Subcutaneous preadipocyte (primary cell): ENCODE measurements at places on chromosomes 4 and X. TPM values are rescaled to one million over a fixed set of nuclear protein-coding genes. Genes with fewer than 3 reads are reported as not detected.

MTHFD2L gene
- 15.8 and 21.9 TPM in 2 replicates for total RNA-seq

DAPP1 gene
- not detected in 2 replicates for total RNA-seq

PABPC5 gene
- 2.5 and 4.0 TPM in 2 replicates for total RNA-seq

STAP1 gene
- not detected in 2 replicates for total RNA-seq

ABCB7 gene
- 22.4 and 24.8 TPM in 2 replicates for total RNA-seq

AFM gene
- not detected in 2 replicates for total RNA-seq

HTATSF1 gene
- 23.9 and 25.8 TPM in 2 replicates for total RNA-seq

MAGEA12 gene
- total RNA-seq = not detected in 2 replicates

DCAF16 gene
- 23.5 and 26.8 TPM in 2 replicates for total RNA-seq

TIMP1 gene
- 595 and 1,438 TPM in 2 replicates for total RNA-seq

MAGEA2B gene
- not detected in 2 replicates for total RNA-seq

PPP1R2C gene
- total RNA-seq = not detected in 2 replicates

KDR gene
- under 0.01 and 1.4 TPM in 2 replicates for total RNA-seq

CSAG1 gene
- total RNA-seq = not detected in 2 replicates

MID1 gene
- total RNA-seq = 6.2 and 9.0 TPM in 2 replicates

PJA1 gene
- total RNA-seq = 15.4 and 15.6 TPM in 2 replicates

DUSP9 gene
- under 0.01 TPM in 1 of 2 replicates, not detected in the other for total RNA-seq

SATL1 gene
- not detected in 2 replicates for total RNA-seq

SASH3 gene
- total RNA-seq = not detected in 2 replicates

CSN1S1 gene
- not detected in 2 replicates for total RNA-seq

MMRN1 gene
- total RNA-seq = not detected in 2 replicates

OTUD6A gene
- total RNA-seq = not detected in 2 replicates

GBA3 gene
- not detected in 2 replicates for total RNA-seq

GRID2 gene
- not detected in 2 replicates for total RNA-seq

CLNK gene
- not detected in 2 replicates for total RNA-seq

SLC26A1 gene
- under 0.01 TPM in 1 of 2 replicates, not detected in the other for total RNA-seq

RPS6KA6 gene
- 0.98 and 1.1 TPM in 2 replicates for total RNA-seq

PLAC1 gene
- not detected in 2 replicates for total RNA-seq

USP38 gene
- total RNA-seq = 15.4 and 23.3 TPM in 2 replicates

SMIM31 gene
- not detected in 2 replicates for total RNA-seq

MAGEA4 gene
- not detected in 2 replicates for total RNA-seq

F8A3 gene
- 1.8 and 2.2 TPM in 2 replicates for total RNA-seq

GABRB1 gene
- total RNA-seq = not detected in 2 replicates

POU4F2 gene
- total RNA-seq = not detected in 2 replicates

HERC5 gene
- total RNA-seq = 0.73 and 1.4 TPM in 2 replicates

RHOXF2 gene
- not detected in 2 replicates for total RNA-seq

MID2 gene
- 6.6 and 12.9 TPM in 2 replicates for total RNA-seq

MAPK10 gene
- 2.9 and 3.9 TPM in 2 replicates for total RNA-seq

FGD1 gene
- total RNA-seq = 8.5 and 11.7 TPM in 2 replicates

HAND2 gene
- total RNA-seq = 9.9 and 15.4 TPM in 2 replicates
